ENCODE measurements at places on chromosomes 1 and 21.

DNA sequence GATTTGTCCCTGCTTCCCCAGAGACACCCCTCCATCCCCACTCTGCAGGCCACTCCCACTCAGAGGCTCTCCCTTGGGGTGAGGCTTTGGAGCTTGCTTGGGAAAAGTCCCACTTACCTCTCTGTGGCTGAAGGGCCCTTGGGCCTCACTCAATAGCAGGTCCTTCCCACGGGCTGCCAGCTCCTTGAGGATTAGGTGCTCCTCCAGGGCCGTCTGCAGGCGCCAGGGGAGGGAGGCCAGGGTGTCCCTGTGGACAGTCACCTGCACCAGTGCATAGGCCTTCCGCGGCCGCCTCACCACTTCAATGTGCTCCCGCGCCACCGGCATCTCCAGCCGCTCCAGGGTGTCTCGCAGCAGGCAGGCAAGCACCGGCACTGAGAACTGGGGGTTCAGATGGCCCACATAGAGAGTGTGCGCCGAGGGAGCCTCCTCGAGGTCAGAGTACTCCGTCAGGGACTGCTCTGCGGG is 1.4 kb downstream of the SLFNL1 start:
- DNase-seq, result no peak

GRCh38 chr21:15968776-15969310 is 239.1 kb downstream of the USP25 start:
- DNase-seq, result no peak

DNA sequence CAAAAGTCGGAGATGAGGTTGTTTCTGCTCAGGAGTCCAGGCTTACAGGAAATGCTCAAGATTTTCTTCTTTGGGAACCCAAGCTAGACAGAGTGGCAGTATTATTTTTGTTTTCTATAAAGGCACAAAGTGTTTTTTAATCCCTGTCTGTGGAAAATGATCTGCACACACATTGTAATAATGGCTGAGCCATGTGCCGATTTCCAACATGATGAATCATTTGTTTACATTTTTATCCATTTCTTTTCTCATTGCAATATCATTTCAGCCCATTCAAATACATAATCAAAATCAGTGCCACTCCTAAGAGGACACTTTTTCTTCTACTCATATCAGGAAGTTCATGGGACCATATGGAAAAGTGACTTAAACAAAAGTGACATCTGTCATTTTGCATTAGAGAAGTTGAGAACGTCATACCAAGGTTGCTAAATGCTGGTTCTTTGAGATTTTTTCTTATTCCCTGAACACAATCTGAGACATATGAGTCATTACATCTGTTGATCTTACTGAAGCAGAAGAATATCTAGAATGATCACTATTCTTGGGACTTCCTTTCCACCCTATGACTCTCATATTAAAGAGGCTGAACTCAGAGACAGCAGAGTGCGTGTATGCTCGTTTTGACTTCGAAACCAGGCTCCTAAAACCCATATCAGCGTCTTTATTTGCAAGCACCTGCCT is 44.9 kb downstream of the ACTA1 start:
- DNase-seq, result peak; percentile 11

DNA sequence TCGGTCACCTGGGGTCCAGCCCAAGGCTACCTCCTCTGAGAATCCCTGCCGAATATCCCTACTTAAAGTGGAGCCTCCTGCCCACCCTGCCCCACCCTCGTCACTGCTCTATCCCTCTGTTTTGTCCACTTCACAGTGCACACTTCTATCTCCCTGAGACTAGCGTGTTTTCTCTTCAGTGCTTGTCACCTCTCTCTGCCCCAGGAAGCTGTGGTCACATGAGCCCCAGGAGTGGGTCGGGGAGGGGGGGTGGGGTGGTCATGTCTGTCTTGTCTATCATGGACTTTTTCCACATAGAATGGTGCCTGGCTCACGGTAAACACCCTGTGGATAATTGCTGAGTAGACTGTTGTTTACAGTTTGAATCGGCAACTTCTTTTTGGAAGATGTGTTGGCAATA is 673.6 kb downstream of the PTPRU start:
- DNase-seq, result no peak

GRCh38 chr1:234926264-234926558 is 202.4 kb downstream of the TOMM20 start:
- DNase-seq, result no peak

GRCh38 chr1:178094739-178095645 is 1.1 kb downstream of the RASAL2 start:
- no peak for DNase-seq

DNA sequence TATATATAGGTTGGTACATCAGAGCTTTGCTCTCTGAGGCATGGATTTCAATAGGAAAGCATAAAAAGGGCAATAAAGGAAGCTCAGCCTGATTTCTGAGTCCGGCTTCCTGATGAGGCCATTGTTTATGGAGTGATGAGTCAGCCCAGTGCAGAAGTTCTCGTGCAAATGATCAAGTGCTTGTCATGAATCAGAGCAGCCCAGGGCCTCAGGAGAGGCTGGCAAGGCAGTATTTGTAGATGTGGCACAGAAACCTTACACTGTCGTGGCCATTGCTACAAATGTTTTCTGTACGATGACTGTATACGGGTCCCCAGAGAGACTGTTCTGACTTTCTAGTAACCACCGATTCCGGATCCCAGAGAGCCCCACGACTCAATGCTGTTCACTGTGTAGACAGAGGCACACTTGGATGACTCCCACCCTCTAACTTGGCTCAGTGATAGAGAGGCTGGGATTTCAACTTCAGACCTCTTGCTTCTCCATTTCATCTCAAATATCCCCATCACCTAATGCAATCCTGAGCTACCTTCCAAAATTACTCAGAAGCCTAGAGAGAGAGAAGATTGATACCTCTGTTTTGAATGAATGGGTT is 26.8 kb downstream of the UMODL1 start:
- DNase-seq, result no peak

DNA sequence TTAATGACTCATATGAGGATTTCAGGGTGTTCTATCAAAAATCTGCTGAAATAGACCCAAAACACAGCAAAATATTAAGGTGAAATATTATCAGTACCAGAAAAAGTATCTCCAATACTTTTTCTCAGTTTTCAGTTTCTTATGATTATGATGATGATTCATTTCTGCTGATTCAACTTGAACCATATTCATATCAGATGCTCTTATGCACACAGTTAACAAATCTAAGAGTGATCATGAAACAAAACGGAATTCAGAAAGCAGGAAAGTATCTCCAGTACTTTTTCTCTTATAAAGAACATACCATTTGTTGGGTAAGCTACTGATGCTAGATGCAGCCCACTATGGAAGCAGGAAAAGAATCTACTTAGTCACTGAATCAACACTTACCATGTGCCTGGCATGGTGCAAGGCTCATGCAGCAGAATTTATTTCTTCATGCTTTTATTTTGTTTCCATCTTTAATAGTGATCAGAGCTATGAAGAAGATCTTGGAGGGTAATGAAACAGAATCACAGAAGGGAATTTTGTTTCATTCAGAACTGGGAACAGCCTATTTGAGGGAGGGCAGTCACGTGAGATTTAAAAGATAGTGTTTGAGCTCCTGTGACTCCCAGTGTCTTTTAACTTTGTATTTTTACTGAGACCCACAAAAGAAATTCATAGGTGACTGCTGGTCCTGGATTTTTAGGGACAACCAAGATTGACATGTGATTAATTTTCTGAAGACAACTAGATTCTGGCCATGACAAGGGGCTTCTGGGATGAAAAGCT is 480.6 kb downstream of the SETD4 start:
- DNase-seq, result no peak

GRCh38 chr1:230224101-230224960 is 157.3 kb downstream of the GALNT2 start:
- no peak for DNase-seq

- peak; percentile 77 for DNase-seq
Observed at GRCh38 chr1:115062542-115063004, 26.7 kb downstream of the TSPAN2 start.

GRCh38 chr1:1144122-1144842 is 28.4 kb upstream of the C1orf159 start:
- peak; percentile 27 for DNase-seq

- DNase-seq, result no peak
Observed at GRCh38 chr1:232059726-232060374, 433.3 kb downstream of the DISC1 start.

GRCh38 chr1:167509587-167509986 is 8.7 kb downstream of the CD247 start:
- no peak for DNase-seq
